ENCODE measurements at places on chromosomes 6 and 20.

- no peak for DNase-seq
Observed at GRCh38 chr6:77638129-77638830, 14.6 kb upstream of the MEI4 start.

DNA sequence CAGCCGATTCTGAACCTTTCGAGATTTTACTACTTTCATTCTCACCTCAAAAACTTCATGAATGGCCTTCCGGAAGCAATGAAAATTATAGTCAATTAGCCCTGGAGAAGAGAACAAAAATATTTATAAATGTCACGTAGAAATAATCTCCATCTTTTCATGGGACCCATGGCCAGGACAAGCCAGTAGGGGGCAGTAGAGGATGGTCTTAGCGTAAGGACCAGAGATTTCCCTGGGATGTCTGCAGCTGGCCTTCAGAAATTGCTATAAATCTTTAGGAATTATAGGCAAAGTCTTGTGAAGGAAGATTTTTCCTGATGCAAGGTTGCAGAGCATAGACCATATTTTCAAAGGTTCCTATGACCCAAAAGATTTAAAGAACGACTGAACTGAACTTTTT is 15.6 kb upstream of the UBE2J1 start:
- DNase-seq, result peak; percentile 60

DNA sequence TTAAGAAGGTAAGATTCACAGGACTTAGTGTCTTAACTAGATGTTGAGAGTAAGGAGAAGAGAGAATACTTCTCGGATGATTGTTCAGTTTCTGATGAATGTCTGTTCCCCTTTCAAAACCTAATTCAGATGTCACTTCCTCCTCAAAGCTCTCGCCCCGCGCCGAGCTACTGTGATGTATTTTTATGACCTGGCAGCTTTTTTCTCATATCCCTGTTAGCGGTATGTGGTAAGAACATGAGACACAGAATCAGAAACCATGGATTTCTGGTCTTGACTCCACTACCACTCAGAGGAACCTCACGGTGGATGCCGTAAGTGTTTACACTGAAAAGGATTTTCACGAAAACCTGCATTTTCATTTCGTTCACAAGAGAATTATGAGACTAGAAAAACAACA is 48.4 kb downstream of the CEP43 start:
- no peak for DNase-seq

- peak; percentile 19 for DNase-seq
Observed at GRCh38 chr6:108117427-108118358, 43.2 kb upstream of the OSTM1 start.

- DNase-seq, result no peak
Observed at GRCh38 chr6:137536104-137536773, 42.0 kb upstream of the OLIG3 start.

DNA sequence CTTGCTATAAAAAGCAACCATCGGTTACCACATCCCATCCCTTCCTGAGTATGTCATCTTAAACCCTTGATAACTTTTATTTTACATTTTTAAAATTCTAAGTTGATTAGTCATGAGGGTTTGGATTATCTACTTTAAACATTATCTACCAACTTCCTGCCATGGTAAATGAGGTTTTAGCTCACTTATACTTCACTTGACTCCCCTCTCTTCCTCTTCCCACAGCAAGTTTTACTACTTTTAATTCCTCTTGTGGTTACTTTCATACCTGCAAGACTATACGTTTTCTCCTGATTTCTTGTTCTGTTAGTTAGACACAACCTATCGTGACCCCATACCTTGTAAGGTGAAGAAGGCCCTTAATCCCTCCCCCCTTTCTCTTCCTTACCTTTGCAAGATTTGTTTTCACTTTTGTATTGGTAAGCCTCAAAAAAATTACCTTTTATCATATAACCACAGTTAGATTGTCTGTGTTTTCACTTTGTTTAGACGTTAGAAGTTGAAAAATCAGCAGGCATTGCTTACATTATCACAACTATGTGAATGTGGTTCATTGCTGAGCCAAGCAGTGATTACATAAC is 60.1 kb upstream of the OGFRL1 start:
- no peak for DNase-seq

DNA sequence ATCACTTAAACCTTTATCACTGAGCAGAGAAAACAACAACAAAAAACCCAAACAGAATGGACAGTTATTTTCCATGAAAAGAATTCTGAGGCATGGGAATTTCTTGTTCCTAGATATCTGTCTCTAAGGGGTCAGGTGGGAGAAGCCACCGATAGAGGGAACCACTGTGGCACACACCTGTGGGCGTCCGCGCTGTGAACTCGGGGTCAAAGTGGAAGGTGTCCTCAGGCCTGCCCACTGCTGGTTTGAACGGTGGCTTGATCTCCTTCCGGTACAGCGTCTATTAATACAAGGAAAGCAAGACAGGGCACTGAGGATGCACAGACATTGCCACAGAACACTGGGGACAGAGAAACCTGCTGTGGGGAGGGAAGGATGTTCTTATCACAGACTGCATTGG is 76.5 kb upstream of the MPC1 start:
- no peak for DNase-seq

DNA sequence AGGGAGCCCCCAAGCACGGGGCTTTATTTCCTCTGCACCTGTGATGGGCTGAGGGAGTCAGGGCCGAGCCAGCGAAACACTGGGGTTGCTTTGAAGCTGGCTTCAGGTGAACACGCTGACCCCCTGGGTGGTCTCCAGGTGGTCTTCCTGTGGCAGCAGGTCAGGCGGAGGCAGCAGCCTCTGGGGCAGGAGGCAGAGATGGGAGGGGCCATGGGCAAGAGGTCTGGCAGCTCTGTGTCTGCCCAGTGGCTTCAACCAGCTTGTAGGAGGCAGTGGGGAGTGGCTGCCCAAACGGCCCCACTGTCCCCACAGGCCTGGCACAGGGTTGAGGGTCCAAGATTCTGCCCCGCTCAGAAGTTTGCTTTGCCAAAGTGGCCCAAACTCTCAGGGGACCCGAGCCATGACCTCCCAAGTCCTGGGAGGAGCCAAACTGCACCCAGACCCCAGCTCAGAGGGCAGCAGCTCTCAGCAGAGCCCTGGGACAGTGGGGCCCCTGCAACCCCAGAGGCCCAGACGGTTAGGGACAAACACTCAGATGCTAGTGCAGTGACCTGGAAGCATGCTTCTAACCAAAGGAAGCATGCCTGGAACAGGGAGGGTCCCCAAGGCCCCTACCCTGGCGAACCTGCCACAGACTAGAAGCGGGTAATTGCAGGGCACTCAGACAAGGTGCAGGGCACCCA is 15.3 kb downstream of the NTSR1 start:
- no peak for DNase-seq

- DNase-seq, result no peak
Observed at GRCh38 chr6:143867236-143867635, 3.0 kb downstream of the ZC2HC1B start.

GRCh38 chr6:126534401-126534800 is 194.5 kb downstream of the CENPW start:
- no peak for DNase-seq

GRCh38 chr20:63821811-63822210 is 9.3 kb downstream of the ZBTB46 start:
- DNase-seq, result no peak

- no peak for DNase-seq
Observed at GRCh38 chr6:3277851-3278416, 19.2 kb downstream of the PSMG4 start.

- no peak for DNase-seq
Observed at GRCh38 chr20:47727170-47727880, 58.0 kb downstream of the SULF2 start.

DNA sequence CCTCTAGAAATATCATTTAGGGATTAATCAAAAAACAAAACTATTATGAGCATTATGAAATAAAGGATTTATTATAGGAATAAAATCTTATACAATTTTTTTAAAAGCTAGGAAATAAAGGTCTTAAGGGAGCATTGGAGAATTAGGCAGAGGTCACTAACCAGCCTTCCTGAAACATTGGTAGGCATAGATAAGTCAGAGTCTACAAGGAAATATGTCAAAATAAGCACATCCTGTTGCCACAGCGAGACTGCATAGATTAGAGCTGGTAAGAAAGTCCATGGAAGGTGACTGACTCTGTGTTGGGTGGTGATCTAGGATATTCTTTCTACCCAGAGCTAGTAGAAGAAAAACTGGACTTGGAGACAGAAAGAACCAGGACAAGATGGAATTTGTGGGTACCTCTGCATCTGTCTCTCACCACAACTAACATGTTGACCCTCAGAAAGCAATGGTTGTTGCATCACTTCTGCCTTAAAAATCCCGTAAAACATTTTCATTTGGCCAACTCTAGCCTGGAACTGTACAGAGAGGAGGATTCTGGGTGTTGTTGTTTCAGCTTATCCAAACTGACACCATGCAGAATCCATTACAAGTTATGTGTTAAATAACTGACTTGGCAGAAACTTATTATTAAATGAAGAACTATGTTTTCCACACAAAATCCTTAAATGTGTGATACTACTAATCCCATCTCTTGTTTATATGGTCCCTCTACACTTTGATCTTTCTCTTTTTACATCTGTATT is 77.1 kb downstream of the FBXO5 start:
- DNase-seq, result peak; percentile 93

- no peak for DNase-seq
Observed at GRCh38 chr6:79911992-79912391, 35.4 kb downstream of the ELOVL4 start.

- no peak for DNase-seq
Observed at GRCh38 chr6:55009131-55009530, 162.6 kb downstream of the FAM83B start.

DNA sequence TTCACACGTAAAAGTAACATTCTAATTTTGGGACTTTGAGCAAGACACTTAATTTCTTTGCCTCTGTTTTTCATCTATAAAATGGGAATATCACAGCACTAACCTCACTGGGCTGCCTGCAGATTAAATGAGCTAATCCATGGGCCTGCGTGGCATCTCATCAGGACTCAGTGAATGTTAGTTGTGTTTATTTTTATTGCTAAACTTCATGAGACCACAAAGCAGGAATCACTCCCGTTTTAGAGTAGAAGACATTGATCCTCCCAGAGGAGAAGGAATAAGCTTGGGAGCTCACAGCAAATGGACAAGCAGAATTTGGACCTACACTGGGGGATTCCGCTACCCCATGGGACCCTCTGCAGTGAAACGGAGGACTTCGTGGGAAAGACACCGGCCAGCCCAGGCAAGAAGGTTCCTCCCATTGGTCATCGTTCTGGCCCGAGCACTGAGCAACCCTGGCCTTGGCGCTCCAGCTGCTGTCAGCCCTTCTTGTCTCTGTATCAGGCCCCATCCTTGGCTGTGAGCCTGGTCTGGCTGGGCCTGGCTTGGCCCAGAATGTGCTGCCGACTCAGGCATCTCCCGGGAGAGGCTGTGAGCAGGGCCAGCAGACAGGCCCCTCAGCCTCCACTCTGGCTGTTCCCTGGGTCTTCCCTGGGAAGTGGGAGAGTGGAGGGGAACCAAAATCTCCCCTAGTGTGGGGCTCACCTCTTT is 79.8 kb downstream of the NFATC2 start:
- DNase-seq, result no peak

DNA sequence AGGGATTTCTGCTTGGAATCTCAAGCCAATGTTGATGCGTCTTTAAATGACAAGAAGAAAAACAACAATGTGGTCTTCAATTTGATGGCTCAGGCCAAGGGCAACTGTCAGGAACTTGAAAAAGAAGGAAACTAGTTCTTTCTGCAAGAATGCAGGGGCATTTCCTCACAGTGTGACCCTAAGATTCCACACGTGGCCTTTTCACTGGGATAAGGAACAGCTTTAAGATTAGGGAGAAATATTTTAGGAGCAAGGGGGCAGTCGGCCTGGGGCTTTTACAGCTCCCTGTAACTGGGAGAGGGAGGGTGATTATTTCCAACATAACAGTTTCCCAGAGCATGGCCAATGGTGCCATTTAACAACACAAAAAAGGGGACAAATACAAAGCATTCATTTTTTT is 39.4 kb upstream of the MRPS10 start:
- peak; percentile 32 for DNase-seq
